AG09309 (cell line): ENCODE measurements at places on chromosomes 6 and 20.
A peak's percentile ranks its signal among the peaks of the same experiment; 100 is the strongest.

GRCh38 chr20:53678315-53678989, 84.8 kb upstream of the ZNF217 start:
- no peak for DNase-seq

DNA sequence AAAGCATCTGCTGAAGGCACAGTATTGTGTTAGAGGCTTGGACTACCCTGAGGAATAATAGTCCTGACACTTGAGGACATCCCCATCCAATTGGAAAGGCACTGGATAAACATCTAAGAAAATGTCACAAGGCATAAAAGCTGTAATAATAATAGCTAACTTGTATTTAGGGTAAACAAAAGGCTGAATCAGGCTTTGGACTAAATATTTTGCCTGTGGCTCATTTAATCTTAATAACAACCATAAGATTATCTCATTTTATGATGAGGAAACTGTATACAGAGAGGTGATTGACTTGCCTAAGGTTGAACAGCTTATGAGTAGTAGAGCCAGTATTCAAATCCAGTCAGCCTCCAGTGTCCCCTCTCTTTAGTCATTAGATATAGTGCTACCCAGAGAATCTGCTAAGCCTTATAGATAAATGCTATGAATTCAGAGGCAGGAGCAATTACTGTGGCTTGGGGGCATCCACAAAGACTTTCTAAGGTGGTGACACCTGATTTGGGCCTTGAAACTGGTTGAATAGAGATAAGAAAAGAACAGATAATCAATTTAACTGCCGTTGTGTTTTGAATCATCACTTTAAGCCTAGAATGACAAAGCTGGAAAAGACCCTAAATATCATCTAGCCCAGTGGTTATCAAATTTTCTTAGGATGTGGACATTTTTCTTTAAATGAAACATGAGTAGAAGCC, 7.5 kb upstream of the ZSWIM1 start:
- DNase-seq: no peak

DNA sequence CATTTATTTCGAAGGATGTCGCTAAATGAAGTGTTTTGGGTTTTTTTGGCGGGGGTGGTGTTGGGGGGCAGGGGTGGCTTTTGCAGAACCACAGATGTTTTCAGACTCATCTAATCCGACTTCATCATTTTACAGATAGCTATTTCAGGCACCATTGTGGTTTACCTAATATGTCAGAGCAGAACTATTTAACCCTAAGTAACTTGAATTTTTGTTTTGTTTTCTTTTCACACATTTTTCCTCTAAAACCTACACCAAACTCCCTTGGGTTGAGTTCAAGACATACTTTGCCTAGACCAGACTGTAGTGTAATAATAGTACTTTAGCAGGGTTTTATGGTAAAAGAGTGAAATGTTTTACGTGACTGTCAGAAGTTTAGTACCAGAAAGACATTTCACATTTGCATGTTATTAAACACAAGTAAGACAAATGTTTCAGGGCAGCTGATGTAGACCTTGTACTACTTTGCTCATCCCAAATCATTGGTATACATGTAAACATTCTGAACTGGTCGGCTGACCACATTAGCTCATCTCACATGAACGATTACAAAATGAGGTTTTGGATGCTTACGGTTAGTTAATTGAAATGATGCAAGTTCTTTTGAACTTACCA, 37.7 kb downstream of the MAP3K4 start:
- DNase-seq: peak; percentile 79

GRCh38 chr20:48805286-48805685, 22.5 kb downstream of the PREX1 start:
- DNase-seq: no peak

GRCh38 chr6:112005013-112005371, 48.9 kb upstream of the CCN6 start:
- no peak for DNase-seq

DNA sequence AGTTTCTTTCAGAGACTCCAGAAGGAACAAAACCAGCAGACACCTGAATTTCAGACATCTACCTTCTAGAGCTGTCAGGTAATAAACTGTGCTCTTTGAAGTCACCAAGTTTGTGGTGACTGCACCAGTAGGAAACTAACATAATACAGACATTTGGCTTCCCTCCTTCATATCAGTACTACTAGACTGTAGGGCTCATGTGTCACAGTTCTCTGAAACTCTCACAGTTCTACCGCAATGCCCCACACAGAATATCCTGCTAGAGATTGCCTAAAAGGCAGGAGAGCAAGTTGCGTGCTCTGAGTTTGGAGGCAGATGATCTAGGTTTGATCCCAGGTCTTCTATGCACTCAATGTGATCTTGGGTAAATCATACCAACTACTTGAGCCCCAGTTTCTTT, 205.0 kb upstream of the LRFN2 start:
- DNase-seq: no peak

DNA sequence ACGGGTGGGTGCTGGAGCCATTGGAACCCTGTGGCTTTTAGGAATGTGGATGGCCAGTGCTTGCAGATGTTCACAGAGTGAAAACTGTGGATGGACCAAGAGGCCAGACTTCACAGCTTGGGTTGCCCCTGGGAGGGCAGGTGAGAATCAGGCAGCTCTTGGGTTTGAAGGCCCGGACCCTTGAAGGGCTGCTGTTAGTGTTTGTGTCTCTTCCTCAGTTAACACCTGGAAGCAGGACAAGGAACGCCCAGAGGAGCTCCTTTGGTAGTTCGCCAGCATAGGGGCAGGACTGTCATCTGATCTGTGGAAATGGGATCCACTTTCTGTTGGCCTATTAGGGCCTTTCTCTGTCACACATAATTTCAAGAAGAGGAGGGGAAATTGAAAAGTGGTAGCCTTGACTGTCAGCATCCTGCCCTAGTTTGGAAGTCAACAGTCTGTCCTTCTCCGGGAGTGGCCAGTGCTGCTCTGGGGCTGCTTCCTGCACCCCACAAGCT, 43.6 kb downstream of the RIOK1 start:
- no peak for DNase-seq

DNA sequence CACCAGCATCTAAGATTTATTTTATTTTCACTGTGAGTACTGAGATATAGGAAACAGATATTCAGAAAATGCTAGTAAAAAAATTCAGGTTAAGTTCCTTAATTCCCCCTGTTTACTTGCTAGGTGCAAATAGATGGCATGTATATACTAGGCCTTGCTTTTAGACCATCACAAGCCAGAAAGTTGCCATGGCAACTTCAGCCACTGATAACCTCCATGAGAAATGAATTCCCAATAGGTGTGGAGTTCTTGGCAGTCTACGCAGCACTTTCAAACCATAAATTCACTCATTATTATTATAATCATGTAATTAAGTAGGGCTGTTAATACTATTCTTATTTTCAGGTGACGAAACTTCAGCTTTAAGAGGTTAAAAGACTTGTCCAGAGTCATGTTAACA, 251.6 kb upstream of the TFAP2D start:
- no peak for DNase-seq

GRCh38 chr6:144063246-144063743, 32.1 kb downstream of the SF3B5 start:
- no peak for DNase-seq

DNA sequence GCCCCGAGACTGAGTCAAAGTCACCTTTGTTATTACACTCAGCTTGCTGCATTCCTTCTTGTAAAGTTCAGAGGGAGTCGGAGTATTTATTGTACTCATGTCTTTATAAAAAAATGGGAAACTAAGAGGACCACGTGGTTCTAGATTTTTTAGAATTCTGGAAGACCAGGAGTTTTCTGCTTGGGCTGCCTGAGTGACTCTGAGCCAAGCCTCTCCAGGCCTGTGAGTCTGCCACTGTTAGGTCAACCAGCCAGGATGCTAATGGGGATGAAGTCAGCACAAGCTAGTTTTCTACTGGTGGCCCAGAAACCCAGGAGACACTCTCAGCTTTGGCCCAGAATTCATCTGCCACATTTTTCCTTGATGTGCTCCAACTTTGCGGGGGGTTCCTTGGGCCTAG, 453.5 kb upstream of the SULF2 start:
- DNase-seq: peak; percentile 18

GRCh38 chr20:8221887-8222419, 89.9 kb downstream of the PLCB1 start:
- no peak for DNase-seq

GRCh38 chr6:11460837-11461661, 76.5 kb upstream of the TMEM170B start:
- no peak for DNase-seq

GRCh38 chr6:7052443-7053011, 55.2 kb upstream of the RREB1 start:
- DNase-seq: peak; percentile 17

- DNase-seq: peak; percentile 62
Measured at GRCh38 chr6:17278289-17279063, 2.7 kb upstream of the RBM24 start.

- no peak for DNase-seq
Measured at GRCh38 chr6:30345852-30346251, 896 bp downstream of the RPP21 start.

DNA sequence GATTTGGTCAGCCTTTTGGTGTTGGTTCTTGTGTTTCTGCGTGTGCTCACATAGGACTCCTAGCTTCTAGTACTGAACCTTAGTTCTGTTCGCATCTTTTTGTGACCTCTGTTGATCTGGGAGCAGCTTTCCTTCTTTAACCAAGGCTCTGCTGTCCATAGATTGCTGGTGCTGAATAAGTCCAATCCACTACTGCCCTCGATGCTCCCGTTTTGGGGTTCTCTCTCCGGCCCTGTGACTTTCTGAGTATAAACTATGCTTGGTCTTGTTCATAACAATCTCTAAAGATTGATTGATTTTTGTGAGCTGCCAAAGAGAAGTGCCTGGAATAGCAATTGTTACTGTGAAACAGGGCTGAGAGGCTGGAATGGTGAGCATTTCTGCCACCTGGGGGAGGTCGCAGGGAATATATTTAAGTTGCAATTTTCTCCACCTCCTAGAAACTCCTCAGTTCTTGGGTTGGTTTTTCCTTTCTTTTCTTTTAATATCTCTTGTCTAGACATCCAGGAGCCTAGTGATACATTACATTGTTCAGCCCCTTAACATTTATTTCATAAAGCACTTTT, 422.9 kb upstream of the CHD6 start:
- no peak for DNase-seq

- peak; percentile 23 for DNase-seq
Measured at GRCh38 chr20:49747707-49748524, 34.2 kb upstream of the B4GALT5 start.

GRCh38 chr20:5895626-5896025, 54.7 kb downstream of the TRMT6 start:
- DNase-seq: no peak

DNA sequence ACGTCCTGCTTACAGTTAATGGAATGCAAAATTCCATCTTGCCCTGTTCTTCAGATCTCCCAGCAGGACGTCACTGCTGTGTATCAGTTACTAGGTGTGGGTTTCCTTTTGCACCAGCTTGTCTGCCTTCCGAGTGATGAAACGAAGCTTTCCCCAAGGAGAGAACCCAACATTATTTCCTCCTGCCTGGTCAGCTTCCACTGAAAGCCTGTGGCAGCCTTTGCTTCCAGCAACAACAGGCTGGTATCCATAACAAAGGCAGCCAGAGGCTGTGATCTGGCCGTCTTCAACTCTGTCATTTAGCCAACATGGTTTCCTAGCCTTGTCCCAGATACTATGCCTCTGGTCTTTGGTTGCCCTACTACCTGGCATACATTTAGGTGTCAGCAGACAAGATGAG, 78.9 kb upstream of the HEY2 start:
- DNase-seq: no peak

GRCh38 chr20:16709017-16709416, 20.8 kb upstream of the SNRPB2 start:
- no peak for DNase-seq

DNA sequence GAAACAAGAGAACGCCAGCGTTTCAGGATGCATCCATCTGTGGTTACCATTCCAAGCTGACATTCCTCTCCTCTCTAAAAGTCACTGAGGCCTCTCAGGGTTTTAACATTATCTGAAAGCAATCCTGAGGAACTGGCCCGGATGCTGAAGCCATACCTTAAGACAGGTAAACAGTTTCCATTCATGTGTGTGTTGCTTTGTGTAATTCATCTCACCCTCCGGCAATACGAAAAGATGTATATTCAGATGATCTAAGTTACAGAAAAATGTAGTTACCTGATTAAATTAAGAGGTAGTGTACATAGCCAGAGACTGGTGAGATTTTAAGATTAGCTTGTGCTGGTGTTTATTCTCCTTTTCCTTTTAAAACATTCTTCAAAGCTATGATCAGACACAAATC, 68.4 kb upstream of the BACH2 start:
- DNase-seq: no peak

GRCh38 chr20:54074511-54074910, 4.1 kb upstream of the BCAS1 start:
- no peak for DNase-seq

DNA sequence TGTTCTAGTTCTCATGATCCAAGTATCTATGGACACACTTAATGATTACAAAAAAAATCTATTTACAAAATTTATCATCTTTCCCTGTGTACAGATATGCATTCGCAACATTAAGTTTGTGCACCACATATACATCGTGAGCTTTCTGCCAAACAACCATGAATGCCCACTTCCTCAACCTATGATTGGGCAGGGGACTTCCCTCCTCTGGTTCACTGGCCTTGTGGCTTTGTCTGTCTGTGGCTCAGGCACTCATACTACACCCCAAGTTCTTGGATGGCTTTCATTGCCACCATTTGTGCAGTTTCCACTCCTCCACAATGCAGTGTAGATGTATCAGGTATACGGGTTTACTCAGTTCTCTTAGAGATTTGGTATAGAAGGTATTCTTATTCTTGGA, 74.9 kb downstream of the HS3ST5 start:
- no peak for DNase-seq

DNA sequence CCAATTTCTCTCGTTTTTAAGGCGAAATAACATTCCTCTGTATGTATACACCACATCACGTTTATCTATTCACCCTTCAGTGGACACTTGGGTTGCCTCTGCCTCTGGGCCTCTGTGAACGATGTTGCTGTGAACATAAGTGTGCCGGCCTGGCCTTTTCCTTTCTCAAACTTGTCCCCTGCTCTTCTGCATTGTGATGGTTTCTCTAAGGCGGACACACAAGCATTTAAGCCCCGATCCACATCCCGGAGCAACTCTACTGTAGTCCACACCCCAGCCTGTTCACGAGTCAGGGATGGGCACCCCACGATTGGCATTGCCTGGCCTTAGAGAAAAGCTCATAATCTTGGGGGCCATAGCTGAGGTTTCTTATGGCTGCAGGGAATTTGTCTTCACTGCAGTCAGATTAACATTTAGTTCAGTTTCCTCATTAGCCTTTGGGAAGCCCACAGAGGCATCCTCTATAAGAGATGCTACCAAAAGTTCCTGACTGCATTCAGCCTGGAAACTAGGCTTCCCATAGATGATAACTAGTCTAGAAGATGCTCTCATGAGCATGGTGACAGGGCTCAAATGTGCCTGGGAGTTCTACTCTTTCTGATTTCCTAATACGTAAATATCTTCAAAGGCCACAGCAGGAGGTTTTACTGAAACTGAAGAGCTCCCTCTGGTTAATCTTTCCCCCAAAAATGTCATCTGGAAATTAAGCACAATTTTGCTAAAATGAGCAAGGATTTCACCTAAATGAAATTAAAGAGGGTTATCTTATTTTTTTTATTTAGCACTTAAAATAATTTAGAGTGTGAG, 762 bp downstream of the ZC3H12D start:
- no peak for DNase-seq
